ENCODE measurements at places on chromosomes 5 and 9. TPM values are rescaled to one million over a fixed set of nuclear protein-coding genes. Genes with fewer than 3 reads are reported as not detected.

DNA sequence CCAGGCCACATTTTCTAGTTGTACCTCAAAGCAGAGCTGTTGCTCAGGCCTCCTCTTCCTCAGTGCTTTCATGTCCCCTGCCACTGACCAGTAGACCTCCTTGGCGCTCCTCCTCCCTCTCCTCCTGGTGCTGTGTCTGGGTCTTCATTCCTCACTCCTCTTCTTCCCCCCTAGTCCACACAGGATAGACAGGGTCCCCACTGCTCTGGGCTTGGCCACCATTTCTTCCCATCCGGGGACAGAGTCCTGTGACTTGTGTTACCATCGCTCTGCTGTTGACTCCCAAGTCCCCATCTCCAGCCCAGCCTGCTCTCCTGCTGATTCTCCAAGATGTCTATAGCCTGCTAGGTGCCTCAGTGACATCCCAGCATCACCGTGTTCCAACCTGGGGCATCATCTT lies 88.2 kb upstream of the HRH2 start:
- no peak for DNase-seq

The SARDH gene
- total RNA-seq, result 42.8 TPM

DNA sequence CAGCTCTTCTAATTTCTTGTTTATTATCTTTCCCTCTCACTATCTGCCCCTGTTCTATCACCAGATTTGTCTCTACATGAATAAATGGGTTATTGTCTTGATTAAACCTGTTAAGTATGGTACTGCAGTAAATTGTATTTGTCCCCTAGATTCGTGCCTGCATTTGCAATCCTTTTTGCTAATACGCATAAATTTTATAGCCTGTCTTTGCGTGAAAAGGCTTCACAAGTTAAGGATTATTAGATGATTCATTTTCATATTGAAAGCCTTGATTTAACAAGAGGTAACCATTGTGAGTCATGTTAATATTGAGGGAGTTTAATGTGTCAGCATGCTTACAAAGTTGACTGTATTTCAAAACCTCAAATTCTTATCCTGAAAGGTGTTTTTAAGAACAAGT lies 204.6 kb downstream of the PCSK1 start:
- DNase-seq, result no peak

- no peak for DNase-seq
Measured at GRCh38 chr9:94199776-94200175, 59.3 kb upstream of the ZNF169 start.

The IL5 gene
- total RNA-seq, result not detected

DNA sequence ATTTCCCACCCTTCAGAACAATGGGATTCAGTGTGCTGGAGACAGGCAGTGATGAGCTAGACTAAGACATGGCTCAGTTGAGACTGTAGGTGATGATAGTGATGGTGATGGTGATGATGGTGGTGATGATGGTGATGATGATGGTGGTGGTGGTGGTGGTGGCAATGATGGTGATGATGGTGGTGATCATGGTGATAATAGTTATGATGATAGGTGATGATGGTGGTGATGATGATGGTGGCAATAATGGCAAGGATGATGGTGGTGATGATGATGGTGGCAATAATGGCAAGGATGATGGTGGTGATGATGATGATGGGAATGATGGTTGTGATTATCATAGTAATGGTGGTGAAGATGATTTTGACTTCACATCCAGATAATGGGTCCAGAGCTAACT lies 176.7 kb downstream of the NXNL2 start:
- DNase-seq, result no peak

GRCh38 chr9:14831661-14832060 lies 78.6 kb downstream of the FREM1 start:
- DNase-seq, result no peak

The NIM1K gene
- total RNA-seq, result 0.68 TPM

DNA sequence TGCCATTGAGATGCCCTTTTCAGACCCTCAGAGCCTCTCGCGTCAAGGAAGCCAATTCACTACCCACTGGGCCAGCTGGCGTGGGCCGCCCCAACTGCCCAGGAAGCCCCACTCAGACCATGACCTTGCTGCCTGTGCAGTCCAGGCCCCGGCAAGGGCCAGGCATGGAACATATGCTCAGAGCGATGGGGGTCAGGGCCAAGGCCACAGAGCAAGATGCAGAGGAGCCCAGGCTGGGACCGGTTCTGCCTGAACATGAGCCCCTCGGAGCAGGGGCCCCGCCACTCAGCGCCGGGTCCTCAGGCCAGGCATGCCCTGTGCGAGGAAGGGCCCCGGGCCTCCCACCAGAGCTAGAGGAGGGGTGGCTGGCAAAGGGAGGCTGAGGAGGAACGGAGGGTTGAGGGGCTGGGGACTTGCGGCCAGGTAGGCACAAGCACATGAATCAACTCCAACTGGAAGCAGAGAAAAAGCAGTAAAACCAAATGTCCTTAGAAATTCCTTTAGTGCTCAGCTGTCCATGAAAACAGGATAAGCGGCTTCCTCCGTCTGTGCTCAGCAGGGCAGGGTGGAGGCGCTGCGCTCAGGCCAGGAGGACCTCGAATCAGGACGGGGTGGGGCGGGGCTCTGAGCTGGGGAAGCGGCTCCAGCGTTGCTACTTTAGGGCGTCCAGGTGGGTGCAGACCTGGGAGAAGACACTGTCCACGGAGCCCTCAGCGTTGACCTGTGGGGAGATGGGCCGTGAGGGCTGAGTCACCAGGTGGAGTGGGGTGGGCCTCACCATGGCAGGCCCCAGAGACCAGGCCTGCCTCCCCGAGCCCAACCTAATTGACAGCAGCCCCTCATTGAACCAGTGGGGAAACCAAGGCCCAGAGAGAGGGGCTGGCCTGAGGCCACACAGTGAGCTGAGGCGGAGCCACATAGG lies 9.9 kb downstream of the AK1 start:
- no peak for DNase-seq

DNA sequence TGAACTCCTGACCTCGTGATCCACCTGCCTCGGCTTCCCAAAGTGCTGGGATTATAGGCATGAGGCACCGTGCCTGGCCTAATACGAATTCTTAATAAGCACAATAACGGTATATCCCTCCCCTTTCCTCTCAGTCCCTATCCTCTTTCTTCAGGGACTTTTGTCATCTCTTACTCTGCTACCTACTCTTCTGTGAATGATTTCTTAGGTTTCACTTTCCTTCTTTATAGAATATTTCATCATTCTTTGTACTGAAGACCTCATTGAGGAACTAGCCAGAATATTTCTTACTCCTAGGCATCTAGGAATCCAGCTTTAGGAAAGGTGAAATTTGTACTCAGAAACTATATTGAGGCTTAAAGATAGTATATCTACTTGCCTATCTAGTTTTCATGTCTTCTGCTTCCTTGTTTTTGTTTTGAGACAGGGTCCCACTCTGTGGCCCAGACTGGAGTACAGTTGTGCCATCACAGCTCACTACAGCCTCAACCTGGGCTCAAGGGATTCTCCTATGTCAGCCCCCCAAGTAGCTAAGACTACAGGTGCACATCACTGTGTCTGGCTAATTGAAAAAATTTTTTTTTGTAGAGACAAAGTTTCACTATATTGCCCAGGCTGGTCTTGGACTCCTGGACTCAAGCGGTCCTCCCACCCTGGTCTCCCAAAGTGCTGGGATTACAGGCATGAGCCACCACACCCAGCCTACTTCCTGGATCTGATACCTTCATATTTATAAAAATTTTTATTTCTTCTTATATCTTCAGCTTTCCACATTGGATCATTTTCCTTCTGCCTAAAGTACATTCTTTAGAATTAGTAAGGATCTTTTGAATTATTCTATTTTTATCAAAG lies 69.7 kb downstream of the GPBP1 start:
- DNase-seq, result no peak

GRCh38 chr9:7456377-7456776 lies 343.2 kb downstream of the DMAC1 start:
- DNase-seq, result no peak

- no peak for DNase-seq
Measured at GRCh38 chr5:78908173-78909061, 76.7 kb downstream of the ARSB start.

DNA sequence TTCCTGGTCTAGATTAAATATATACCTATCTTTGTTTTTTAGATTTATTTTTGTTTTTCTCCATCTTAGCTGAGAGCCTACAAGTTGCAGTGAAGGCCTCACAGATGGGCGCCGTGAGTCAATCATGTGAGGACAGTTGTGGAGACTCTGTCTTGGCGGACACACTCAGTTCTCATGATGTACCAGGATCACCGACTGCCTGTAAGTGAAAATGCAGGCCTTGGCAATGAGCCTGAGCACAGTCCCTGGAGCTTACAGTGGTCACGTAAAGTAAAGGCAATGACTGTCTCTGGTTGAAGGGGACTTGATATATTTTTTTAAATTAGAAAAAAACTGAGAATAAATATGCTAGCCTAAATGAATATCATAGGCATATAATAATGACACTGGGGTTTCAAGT lies 271.9 kb downstream of the ARHGEF28 start:
- DNase-seq, result no peak

GRCh38 chr9:4832786-4833579 lies 40.2 kb downstream of the RCL1 start:
- DNase-seq, result no peak

All from OCI-LY7 (cell line).